GM06990 (cell line): ENCODE measurements at places on chromosomes 2 and 18.

GRCh38 chr18:21363348-21363747 lies 121.3 kb downstream of the GREB1L start:
- no peak for DNase-seq

GRCh38 chr2:36088716-36089328 lies 266.8 kb upstream of the CRIM1 start:
- no peak for DNase-seq

DNA sequence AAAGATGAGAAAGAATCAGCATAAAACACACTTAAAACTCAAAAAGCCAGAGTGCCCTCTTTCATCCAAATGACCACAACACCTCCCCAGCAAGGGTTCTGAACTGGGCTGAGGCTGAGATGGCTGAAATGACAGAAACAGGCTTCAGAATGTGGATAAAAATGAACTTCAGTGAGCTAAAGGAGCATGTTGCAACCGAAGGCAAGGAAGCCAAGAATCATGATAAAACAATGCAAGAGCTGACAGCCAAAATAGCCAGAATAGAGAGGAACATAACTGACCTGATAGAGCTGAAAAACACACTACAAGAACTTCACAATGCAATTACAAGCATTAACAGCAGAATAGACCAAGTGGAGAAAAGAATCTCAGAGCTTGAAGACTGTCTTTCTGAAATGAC lies 12.2 kb upstream of the PSMA8 start:
- DNase-seq: no peak

DNA sequence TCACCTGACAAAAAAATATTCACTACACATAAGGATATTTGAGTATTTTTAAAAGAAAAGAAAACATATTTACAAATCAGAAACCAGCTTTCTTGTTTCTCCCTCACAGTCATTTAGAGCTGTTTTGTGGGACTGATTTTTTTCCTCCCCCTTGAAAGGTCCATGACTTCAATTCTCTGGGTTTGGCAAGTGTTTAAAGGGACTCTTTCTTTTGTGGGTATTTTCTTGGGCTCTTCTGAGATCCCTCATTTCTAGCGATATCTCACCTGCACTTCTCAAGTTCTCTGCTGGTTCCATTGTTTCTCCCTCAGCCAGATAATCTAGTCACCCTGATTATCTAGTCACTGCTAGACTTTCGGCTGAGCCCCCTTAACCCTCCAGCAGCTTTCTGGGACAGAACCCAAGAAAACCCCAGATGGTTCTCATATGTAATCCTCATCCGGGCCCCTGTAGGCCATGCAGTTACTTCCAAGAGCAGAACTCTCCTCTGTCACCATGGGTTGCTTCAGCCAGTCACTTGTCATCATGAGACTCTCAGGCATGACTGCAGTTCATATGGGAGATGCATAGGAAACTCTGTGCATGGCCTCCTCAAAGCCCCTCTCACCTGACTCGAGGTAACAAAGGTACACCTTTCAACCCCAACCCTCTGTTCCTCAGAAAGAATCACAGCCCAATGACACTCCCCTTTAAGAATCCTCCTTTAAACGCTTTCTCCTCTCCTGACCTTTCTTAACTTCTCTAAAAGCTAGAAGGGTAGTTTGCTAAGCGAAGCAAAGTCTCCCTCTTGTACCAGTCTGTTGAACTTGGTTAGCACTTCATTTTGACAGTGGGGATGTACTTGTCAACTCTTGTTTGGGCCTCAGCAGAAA lies 36.7 kb upstream of the ITGA4 start:
- DNase-seq: no peak

- DNase-seq: no peak
These were observed 411 bp downstream of the NARS1 start for GRCh38 chr18:57621246-57621604.

DNA sequence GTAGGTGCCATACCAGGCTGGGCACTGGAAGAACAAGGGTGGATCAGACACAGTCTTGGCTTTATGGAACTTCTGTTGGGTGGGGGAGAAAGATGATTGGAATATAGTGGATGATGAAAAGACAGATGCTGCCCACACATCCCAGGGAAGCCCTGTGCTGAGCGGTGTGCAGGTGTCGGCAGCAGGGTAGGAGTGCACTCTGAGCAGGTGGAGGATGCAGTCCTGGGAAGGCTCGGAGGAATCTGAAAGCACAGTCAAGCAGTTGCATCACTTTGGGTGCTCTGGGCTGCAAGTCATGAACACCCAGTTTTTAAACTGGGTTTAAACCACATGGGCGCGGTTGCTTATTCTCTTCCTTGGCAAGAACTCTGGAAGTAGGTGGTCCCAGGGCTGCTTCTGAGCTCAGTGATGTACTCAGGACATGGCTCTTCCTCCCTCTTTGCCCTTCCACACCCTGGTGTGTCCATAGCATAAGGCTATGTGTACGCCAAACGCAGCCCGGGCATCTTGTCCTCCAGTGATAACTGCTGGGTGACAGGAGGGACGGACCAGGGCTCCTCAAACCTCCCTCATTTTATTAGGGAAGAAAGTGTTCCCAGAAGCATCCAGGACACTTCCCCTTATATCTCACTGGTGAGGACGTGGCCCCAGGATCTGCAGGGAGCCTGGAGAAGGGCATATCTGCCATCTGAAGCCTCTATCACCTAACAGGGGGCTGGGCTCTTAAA lies 84.0 kb downstream of the SH3RF3 start:
- DNase-seq: no peak

GRCh38 chr2:157363612-157364101 lies 38.0 kb upstream of the ERMN start:
- DNase-seq: peak; percentile 26

GRCh38 chr2:158795195-158795924 lies at the start of gene DAPL1:
DAPL1 (plus strand) TSS chr2:158795317; CDS start chr2:158795373, 56 bp downstream.
- DNase-seq: no peak

- no peak for DNase-seq
These were observed 33.5 kb upstream of the EML4 start for GRCh38 chr2:42135381-42136312.

GRCh38 chr18:42082415-42083234 lies 127.6 kb downstream of the PIK3C3 start:
- DNase-seq: no peak

- DNase-seq: no peak
These were observed 84.6 kb downstream of the HS1BP3 start for GRCh38 chr2:20566331-20566730.

- no peak for DNase-seq
These were observed 225.4 kb downstream of the LOXHD1 start for GRCh38 chr18:46431522-46432171.

DNA sequence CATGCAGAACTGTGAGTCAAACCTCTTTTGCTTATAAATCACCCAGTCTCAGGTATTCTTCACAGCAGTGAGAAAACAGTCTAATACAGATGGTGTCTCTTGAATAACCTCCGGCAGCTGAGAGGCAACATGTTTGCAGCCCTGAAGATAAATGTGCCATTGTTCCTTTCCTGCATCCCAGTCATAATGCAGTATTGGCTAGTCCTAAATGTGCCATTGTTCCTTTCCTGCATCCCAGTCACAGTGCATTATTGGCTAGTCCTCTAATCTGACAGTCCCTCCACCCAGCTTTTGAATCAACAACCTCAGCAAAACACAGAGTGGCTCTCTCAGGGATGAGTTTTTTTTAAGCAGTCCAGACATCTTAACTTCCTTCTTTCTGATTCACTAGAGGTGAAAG lies 550.7 kb downstream of the RIT2 start:
- no peak for DNase-seq

DNA sequence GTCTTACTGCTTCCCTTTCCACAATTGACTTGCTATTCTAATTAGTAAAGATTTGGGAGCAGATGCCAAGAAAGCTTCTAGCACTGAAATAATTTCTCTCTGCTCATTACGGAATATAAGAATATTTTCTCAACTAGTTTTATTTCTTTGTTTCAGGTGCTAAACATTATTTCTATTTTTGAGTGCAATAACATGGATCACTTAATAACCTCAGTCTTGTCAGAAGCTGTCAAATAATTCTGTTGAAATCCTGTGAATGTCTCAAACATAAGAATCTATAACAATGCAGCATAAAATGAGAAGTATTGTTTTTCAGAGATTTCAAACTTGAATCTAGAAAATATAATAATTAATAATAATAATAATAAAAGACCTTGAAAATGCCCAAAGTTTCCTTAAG lies 1221.0 kb downstream of the DSC3 start:
- DNase-seq: no peak

DNA sequence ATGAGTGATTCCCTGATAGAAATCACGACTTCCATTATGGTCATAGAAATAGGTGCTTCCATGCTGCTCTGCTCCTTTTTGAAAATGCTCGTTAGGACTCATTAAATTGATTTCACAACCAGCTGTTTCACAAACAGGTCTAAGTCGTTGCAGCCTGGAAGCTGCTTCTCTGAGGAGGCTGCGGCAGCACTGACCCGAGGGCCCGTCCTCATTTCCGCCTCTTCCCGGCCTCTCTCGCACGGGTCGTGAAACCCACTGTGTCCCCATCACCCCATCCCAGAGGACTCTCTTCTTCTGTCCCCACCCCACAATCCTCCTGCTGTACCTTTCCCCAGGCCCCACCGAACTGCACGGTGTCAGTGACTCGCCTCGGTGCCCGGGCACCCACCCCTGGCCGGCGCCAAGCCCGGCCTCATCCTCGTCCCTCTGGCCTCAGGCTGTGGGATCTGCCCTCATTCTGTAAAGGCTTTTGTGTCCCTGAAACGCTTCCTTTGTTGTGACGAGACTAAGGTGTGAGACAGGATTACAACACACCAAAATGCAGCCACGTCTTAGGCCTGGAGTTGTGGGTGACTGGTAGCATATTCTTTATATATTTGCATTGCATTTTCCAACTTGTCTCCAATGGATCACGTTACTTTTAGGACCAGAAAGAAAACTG lies 112.7 kb upstream of the CTDP1 start:
- no peak for DNase-seq

GRCh38 chr2:189834059-189834458 lies 49.8 kb downstream of the PMS1 start:
- no peak for DNase-seq

DNA sequence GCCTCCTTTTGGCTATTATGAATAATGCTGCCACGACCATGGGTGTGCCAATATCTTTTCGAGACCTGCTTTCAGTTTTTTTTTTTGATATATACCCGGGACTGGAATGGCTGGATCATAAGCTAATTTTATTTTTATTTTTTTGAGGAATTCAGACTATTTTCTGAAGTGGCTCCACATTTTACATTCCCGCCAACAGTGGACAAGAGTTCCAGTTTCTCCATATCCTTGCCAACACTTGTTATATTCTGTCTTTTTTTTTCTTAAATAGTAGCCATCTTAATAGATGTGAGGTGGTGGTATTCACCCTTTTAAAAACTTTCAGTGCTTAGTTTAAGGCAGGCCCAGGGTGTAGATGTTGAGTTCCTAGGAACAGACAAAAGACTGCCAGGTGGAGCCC lies 11.8 kb downstream of the LPIN1 start:
- DNase-seq: no peak

DNA sequence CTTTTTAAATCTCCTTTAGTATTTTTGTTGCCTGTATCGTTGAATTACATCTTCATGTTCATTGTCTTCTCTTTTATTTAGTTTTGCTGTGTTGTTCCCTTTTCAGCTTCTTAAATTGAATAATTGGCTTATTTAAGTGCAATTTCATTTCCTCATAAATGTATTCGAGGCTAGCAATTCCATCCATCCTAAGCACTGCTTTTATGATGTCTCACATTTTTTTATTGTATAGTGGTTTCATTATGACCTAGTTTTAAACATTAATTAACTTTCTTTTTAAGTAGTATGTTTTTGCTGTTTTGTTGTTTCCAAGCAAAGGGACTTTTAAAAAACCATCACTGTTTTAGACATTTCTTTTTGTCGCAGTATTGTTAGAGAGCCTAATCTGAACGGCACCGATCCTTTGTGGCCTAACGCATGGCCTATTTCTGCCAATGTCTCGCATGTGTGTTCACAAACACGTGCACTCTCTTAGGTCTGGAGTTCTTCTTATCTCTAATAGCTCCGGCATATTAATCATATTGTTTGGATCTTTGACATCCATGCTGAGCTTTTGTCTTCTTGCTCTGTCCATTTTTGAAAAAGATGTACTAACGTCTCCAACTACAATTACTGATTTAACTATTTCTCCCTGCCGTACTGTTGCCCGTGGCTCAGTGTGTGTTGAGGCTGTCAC lies 59.6 kb upstream of the ZNF516 start:
- DNase-seq: no peak

GRCh38 chr2:196334710-196335109 lies 163.3 kb upstream of the STK17B start:
- DNase-seq: no peak
